Thyroid gland (tissue), 4 donors: ENCODE measurements at places on chromosomes 3 and 15.

- DNase-seq: no peak
Observed at GRCh38 chr3:136305879-136306278, 55.7 kb downstream of the PCCB start.

GRCh38 chr15:38885471-38885952 lies 320.9 kb upstream of the RASGRP1 start:
- DNase-seq: peak; percentile 9

- no peak for DNase-seq
Observed at GRCh38 chr3:152193673-152194267, 75.0 kb upstream of the MBNL1 start.

- peak; percentile 37 for DNase-seq
Observed at GRCh38 chr15:66138096-66138783, 115.3 kb downstream of the MEGF11 start.

DNA sequence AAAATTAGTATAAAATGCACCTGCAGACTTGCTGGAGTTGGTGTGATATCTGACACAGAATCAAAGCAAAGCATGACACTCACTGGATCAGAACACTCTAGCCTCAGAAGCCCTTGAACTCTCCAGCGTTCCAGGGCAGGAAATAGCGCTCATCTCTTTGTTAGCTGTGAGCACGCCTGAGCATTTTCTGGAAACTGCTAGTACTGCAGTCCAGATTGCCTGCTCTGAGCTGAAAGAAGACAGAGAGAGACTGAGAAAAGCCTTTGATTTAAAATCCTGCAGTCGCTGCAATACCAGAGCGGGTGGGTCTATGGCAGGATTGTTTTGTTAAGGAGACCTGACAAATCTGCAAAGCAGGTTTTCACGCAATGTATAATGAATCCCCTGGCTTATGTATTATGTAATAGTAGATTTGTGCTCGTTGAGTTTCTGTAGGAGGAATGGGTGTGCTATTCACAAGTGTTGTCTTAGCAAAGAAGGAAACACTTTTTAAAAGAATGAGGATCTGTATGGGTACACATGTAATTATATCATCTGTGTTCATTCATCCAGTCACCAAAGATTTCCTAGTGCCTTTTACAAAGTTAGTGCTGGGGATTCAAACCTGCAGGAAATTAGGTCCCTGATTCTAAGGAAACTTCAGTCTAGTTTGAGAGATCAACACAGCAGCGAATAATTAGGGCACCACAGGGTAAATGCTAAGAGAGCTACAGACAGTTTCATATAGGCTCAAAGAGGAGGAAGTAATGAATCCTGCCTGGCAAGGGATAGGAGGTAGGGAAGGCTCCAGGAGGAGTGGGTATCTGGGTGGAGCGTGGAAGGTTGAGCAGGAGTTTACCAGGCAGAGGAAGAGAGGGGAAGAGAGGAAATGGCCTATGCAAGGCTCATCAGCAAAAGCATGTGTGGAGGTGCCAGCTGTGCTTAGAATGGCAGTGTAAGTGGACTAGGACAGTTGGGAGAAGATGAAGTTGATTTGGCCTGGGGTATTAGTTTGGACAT lies 26.1 kb upstream of the MGLL start:
- DNase-seq: peak; percentile 51

DNA sequence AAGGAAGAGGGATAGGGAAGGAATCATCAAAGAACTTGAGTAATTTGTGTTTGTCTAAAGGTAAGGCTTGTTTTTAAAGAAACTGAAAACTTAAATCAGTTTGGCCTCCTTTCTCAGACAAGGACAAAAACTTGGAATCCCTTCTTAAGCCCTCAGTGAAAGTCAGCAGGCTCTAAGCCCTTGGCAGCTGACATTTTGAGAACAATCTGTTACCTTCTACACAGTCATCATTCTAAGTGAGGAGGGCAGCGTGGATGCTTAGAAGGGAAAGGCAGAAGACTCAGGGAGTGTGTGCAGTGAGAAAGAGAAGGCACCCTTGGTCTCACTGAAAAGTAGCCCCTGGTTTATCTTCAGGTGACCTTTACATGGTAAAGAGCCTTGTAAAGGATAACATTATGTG lies 10.8 kb downstream of the HSPBAP1 start:
- DNase-seq: no peak

GRCh38 chr15:74194572-74195559 lies 7.7 kb downstream of the STRA6 start:
- DNase-seq: no peak

DNA sequence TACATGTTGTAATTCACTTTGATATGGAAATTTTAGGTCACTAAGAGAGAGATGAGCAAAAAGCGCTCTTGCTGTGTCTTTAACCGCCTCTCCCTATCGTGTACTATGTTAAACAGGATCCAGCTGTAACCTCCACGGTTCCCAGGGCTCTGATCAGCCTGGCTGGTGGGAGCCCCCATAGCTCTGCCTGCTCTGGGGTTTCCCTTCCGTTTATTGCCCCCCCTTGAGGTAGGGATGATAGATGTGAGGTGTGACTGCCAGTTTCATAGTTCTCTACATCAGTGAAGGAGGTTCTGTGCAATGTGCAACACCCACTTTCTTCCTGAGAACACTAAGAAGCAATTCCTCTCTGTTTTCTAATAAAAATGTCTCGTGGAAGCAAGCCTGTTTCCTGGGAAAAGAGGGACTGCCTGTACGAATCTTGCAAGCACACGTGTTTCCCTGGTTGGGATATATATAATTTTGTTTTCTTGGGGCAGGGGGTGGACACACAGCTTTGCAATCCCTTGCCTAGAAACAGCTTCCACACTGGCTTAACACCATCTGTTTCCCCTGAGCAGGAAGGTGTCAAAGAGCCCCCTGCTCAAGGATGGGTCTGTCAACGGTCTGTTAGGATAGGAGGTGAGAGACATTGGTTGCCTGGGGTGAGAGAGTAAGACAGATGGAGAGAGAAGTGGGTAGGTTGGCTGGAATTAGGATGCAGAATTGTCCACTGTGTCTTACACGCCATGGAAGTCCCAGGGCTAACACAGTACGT lies 23.8 kb downstream of the CORO2B start:
- DNase-seq: no peak

DNA sequence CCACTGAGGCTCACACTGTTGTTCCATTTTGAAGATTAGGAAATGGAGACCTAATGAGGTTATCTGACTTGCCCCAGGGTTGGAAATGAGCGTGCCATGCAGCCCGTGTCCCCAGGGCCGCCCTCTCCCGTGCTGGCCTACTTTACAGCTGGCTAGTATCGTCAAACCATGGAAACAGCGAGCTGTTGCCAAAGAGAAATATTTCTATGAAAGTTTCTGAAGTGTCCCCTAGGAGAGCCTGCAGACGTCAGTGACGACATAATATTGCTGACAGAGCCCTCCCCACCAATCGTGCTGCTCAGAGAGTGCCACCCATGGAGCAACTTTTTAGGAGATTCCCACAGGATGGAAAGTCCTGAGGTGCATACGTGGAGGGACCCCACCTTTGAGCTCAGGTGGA lies 11.2 kb upstream of the FAM174B start:
- DNase-seq: peak; percentile 87

GRCh38 chr15:74201710-74202420 lies 722 bp downstream of the STRA6 start:
- no peak for DNase-seq

DNA sequence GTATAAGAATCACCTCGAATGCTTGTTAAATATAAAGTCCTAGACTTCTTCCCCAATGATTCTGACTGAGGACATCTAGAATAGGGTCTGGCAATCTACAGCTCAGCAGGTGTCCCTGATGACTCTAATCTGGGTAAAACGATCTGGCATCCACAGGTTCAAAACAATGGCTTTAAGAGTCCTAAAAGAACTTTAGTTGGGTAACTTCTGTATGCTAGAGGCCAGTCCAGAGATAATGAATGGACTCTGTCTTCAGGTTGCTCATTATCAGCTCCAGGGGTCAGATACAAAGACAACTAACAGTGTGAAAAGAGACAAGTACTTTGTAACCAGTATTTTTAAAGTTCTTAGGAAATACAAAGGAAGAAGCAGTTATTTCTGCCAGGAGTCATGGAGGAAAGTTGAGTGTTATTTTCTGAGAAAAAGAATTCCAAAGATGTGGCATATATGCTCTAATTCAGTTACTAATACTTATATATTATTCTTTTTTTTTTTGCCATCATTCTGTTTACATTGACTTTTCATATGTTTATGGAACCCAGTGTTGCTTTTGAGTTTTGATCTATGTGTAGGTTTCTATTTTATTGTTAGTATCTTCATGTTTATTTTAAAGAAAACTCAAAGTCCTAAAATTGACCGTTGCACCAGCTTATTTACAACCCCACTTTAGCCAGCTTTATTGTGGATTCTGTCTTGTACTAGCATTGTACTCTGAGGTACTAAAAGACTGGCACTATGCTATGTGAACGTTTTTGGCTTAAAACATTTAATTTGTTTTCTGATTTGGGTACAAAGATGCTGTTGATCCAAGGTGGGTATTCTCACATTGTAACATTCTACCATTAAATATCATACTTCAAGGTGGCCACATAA lies 3.1 kb upstream of the GPR15 start:
- DNase-seq: no peak

DNA sequence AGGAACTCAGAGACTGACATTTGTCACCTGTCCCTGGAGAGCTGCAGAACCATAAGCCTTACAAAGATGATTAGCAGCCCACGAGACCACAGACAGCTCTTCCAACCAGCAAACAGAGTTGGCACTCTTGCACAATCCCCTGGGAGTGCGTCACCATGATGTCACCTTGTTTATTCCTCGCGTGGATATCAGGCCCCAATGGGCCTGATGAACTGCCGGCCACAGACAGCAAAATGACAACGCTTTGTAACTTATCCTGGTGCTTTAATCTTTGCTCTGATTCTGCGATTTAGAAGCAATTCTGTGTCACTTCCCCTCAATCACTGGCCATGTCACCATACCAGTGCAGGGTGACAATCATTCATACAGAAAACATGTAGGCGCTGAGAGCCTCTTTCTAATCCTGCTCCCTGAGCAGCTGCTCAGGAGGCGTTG lies 89.2 kb downstream of the TAMM41 start:
- DNase-seq: no peak

DNA sequence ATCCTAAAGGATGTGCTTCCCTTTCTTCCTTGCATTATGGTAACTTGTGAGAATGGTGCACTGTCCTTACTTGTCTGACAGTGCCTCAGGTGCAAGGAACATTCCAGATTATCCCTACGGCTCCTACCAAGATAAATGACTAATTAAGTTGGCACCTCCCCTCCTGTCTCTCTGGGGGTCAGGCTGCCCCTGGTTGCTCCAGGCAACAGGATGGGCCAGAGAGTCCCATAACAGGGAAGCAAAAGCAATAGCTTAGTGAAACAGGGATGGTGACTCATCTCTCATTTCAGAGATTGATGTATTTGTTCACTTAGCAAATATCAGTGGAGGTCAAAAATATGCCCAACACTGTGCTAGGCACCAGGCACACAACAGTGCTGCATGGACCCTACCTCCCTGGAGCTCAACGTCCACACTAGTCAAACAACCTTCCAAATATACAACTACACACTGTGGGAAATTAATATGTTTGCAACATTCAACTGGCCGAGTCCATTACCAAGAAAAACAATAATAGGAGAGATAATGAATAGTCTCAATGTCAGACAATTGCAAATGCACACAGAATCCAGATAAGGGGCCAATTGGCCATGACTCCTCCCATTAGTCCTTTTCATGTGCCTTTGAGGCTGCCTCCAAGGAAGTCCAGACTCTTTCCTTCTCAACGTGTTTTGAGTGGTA lies 249.0 kb downstream of the TLE3 start:
- DNase-seq: no peak

GRCh38 chr3:90253131-90253530 lies 1145.7 kb downstream of the EPHA3 start:
- DNase-seq: no peak

- DNase-seq: no peak
Observed at GRCh38 chr3:112500621-112501020, 1.3 kb upstream of the BTLA start.

DNA sequence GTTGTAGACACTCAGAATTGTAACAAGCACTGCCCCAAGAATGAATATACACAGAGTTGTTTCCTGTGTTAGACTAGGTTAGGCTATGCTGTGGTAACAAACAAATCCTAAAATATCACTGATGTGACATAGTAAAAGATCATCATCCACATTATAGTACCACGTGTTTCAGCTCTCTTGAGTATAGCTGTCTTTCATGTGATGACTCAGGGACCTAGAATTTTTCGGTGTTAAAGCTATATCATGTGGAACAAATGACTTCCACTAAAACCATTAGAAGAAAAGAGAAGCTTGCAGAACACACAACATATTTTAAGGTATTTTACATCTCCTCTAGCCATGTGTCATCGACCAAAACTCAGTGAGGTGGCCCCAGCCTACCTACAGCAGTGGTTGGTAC lies 307.9 kb upstream of the RBMS3 start:
- no peak for DNase-seq

DNA sequence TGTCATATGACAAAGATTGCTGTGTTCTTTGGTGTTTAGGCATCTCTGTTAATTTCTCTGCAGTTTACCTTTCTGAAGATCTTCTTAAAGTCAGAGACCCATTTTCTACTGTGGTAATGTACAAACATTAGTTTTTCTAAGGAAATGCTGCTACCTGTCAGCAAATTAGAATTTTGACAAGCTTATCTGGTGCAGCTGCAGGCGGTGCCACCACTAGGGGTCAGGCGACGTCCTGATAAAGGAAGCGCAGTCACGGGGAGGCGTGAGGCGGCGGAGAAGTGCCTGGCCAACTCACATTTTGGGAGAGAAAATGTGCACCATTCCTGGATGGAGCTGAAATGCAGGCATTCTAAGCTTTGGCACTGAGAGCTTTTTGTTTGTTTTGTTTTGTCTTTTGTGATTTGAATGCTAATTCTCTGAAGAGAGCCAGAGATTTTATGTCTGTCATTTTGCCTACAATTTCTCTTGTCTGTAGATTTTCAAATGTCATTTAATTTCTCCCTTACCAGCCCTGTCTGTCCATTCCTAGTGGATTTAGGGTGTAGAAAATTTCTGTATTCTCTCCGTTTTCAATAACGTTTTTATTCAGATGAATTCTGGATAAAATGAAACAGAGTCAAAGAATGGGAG lies 24.9 kb upstream of the SIAH2 start:
- peak; percentile 89 for DNase-seq

GRCh38 chr3:112388972-112389371 lies 56.0 kb downstream of the CD200 start:
- DNase-seq: no peak

GRCh38 chr3:174863488-174863887 lies 4.4 kb downstream of the NAALADL2 start:
- DNase-seq: no peak
